ENCODE measurements at places on chromosomes 12 and 14.

DNA sequence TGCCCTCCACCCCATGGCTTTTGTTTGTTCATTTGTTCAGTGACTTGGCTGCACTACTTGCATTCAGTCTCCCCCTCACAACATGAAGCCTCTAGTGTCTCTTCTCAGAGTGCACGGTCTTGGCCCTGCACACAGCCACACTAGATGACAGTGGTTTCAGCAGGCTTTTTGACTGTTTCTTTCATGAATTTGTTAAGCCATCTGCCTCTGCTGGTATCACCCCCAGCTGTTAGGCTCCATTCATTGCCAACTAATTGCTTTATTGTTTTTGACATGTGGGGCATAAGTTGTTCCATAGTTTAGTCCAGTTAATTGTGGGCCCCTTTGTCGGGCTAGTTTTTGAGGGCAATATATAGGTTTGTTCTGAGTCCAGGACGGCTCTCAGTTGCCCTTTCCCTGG is 18.8 kb downstream of the OS9 start:
- no peak for DNase-seq

DNA sequence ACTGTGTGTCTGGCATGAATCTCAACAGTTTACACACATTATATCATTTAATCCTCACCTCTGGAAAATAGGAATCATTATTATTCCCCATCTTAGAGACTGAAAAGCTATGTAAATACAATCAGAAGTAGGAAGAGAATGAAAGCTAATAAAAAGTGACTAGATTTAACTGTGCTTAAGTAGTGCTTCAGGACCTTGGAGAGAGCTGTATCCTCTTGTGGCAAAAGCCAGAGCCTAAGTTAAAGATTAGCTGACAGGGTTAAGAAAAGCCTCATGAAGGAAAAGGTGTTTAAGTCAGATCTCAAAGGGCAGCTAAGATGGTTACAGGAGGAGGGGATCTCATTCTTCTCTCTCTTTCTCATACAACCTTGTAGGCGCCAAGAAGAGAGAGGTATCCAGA is 65.3 kb upstream of the TMEM233 start:
- no peak for DNase-seq

DNA sequence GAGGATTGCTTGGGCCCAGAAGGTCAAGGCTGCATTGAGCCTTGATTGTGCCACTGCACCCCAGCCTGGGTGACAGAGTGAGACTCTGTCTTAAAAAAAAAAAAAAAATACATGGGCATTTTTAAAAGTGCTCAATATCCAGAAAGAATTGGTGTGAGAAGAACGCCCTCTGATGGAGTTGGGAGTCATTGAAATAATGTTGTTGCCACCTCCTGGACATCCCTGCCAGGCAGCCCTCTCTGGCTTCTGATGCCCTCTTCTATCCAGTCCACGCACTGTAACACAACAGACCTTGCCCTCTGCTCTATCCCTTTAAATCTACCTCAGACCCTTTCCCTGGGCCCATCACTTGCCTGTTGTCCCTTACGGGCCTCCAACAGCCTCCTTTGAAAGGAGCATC is 4.9 kb downstream of the PTGDR start:
- peak; percentile 35 for DNase-seq

DNA sequence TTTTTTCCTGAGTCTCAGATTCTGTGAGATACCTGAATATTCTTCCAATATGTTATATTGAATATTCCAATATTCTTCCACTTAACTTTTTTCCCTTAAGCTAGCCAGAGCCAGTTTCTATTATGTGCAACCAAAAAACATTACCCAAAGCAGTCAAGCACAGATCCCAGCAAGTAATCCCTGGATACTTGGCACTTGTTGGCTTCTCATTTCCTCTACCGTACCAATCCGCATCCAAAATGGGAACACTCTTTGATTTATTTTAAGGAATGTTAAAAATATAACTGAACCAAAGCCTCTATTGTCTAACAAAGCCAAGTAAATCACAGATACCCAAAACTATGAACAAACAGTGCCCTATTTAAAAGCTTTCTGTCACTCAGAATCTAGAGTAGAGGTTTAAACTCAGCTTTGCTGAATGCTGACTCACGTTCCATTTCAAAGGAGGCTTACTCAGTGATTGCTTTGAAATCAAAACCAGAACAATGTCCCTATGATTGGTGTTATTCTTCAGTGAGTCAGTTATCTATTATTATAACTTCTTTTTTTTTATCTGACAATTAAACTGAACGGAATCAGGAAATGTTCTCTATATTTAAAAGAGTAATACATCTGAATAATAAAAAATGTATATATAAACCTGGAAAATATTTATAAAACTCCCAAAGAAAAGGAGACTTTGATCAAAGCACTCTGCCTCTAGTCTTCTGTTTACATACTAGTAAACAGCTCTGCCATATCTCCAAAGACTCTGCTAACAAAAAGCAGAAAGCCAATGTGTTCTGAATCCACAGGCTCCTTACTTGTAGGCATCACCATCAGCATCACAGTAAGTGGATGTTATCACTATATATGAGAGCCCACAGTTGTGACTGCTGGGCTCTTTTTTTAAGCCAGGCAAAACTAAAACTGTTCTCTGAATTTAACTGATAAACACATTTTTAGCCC is 360.8 kb downstream of the CCDC91 start:
- DNase-seq: no peak

- DNase-seq: peak; percentile 66
Measured at GRCh38 chr12:19440019-19440858, 947 bp downstream of the AEBP2 start.

GRCh38 chr14:71290960-71291466 is 383.8 kb downstream of the PCNX1 start:
- DNase-seq: no peak

GRCh38 chr12:47742253-47742825 is 16.3 kb downstream of the RAPGEF3 start:
- peak; percentile 76 for DNase-seq

- peak; percentile 75 for DNase-seq
Measured at GRCh38 chr12:9651265-9651729, 18.2 kb upstream of the CLEC2D start.

- DNase-seq: no peak
Measured at GRCh38 chr12:79114896-79115295, 250.3 kb downstream of the SYT1 start.

DNA sequence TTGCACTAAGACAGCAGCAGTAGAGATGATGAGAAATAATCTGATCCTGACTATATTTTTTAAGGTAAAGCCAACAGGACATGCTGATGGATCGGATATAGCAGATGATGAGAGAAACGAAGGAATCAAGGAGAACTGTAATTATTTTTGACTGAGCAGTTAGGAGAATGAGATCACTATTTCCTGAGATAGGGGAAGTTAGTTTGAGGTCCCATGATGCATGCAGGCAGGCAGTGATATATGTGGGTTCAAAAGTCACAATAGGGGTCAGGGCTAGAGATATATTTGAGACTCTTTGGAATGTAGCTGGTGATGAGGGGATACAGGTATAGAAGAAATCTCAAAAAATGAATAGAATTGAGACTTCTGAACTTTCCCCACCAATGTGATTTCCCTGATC is 107.6 kb downstream of the GTF2A1 start:
- no peak for DNase-seq

DNA sequence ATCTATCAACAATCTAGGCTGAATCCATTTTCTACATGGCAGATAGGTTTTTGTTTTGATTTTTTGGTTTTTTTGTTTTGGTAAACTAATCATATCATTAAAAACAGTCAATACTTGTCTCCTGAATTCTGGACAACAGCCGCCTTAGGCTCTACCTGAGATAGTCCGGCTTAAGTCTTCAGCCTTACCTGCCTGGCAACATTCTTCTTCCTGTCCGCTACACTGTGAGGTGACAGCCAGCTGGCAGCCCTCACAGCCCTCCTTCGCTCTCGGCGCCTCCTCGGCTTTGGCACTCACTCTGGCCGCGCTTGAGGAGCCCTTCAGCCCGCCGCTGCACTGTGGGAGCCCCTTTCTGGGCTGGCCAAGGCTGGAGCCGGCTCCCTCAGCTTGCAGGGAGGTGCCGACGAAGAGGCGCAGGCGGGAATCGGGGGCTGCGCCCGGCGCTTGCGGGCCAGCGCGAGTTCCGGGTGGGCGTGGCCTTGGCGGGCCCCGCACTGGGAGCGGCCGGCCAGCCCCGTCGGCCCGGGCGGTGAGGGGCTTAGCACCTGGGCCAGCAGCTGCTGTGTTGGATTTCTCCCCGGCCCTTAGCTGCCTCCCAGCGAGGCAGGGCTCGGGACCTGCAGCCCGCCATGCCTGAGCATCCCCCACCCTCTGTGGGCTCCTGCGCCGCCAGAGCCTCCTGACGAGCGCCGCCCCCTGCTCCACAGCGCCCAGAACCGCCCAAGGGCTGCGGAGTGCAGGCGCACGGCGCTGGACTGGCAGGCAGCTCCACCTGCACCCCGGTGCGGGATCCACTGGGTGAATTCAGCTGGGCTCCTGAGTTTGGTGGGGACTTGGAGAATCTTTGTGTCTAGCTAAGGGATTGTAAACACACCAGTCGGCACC is 49.0 kb downstream of the MDGA2 start:
- DNase-seq: no peak

- peak; percentile 50 for DNase-seq
Measured at GRCh38 chr12:120662879-120663278, 22.5 kb downstream of the CABP1 start.

DNA sequence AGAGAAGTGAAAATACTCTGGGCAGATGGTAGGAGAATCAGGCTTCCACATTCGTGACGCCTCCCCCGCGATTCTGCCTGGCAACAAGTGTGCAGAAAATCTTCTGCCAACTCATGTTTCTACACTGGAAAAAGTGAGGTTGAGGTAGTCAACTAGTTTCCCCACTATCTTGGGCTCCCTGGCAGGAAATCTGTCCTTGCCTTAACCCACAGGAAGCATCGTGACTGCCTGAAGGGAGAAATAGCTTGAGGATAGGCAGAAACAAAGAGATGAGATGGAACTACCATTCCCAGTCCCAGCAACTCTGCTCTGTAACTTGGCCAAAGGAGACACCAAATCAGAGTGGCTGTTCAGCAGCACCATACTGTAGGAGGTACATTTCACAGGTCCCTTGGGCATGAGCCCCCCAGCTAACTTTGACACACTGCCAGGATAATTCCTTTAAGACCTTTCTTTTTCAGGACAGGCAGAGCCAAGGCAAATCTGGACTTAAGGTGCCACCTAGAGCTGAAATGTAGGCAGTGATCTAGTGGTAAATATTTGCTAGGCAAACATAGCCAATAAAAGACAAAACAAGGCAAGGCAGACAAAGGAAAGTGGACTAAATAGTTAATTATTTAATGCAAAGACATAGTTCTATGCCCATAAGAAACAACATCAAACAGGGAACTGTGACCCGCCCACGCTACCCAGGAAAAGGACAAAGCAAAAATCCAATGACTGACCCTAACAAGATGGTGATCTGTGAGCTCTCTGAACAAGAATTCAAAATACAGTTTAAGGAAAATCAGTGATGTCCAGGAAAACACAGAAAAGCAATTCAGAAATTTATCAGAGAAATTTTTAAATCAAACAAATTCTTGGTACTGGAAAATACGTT is 205.1 kb downstream of the PTPRO start:
- no peak for DNase-seq

DNA sequence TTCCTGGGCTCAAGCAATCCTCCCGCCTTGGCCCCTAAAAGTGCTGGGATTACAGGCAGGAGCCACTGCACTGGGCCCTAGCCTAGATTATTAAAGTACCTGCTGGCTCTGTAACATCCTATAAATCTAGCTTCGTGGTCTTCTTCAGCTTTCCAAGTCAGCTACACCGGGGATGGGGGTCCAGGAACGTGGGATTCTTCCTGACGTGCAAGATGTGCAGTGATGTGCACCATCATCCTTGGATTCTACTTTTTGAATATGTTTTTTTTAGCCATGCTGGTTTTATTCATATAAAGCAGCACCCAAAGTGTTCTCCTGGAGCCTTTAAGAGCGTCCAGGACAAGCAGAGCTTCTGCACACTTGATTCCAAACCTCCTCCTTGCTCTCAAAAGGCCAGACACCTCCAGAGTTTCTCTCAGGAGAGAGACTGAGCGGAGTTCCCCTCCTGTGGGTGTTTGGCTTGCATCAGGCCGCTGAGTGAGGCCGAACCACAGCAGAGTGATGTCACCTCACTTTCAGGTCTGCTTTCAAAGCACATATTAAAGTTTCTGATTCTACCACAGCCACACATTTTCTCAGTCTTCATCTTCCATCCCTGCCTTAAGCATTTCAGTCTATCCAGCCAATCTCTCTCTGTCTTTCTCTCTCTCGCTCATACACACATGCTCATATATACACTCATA is 33.4 kb downstream of the VCPKMT start:
- DNase-seq: peak; percentile 88

DNA sequence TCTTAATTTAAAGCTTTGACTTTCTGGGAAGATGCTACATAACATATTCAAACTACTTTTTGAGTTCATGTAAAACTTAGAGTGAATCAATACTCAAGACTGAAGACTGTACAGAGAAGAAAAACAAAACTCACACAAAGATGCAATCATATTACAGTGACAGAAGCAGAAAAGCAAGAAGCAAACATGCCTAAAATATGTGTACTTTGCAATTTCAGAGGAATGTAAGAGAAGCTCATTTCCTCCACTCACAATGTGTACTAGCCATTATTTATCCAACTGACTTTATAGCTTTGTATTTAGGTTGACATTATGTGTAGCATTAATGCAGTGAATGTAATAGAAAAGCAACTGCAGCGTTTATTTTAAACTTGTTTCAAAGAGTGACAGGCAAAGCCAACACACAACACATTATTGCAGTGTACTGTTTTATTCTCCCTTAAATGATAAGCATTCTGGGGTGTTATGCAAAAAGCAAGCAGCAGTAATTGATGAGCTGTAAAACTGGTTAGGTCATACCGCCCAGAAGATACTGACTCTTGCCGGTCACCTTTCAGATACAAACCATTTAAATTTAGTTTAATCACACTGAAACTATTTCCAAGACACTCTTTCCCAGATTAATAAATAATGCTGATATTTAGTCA is 88.2 kb upstream of the PAWR start:
- DNase-seq: no peak

DNA sequence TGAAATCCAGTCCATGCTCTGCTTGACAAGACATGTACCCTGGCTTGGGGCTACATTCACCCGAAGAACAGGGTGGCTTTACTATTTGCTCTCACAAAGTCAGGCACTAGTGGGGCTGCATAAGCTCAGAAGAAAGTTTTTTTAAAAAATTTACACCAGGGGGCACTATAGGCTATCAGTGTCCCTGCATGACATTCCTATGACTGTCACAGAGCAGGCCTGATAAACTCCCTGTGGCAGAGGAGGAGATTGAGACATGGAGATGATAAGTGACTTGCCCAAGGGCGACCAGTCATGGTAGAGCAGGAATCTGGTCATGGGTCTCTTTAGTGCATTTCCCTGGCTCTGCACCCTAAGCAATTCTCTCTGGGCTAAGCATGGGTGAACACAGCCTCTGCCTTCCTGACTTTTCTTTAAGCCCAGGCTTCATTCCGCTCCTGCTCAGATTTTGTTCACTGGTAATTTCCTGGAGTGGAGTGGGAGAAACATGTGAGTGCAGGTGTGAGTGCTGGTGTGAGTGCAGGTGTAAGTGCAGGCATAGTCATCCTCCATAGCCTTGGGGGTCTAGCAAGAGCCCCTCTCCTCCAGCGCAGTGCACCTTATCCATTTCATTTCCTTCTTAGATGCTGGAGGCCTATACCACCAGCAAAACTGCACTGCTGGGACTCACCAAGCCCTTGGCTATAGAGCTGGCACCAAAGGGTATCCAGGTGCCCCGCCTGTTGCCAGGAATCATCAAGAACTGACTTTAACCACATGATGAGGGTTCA is 91.6 kb downstream of the DHRS2 start:
- no peak for DNase-seq

All from CD4-positive, alpha-beta T cell treated with Interleukin-4 for 1 hour (primary cell).